Cardiac septum (tissue), 1 donor: ENCODE measurements at places on chromosomes 2 and 18. TPM values are rescaled to one million over a fixed set of nuclear protein-coding genes. Genes with fewer than 3 reads are reported as not detected.

ARHGAP15 gene
- total RNA-seq, result 6.8 TPM

LYPD1 gene
- 3.3 TPM for total RNA-seq

ESPNL gene
- 0.08 TPM for total RNA-seq

GPR17 gene
- total RNA-seq, result 0.19 TPM

ERBB4 gene
- 13.8 TPM for total RNA-seq

CDK15 gene
- 0.22 TPM for total RNA-seq

LTBP1 gene
- total RNA-seq, result 124 TPM

CHMP1B gene
- total RNA-seq, result 28.2 TPM

ITGB6 gene
- total RNA-seq, result 0.05 TPM

EDAR gene
- not detected for total RNA-seq
